ENCODE measurements at places on chromosomes 3 and 15.

GRCh38 chr3:174100744-174101143, 703.2 kb downstream of the NLGN1 start:
- DNase-seq = no peak

- no peak for DNase-seq
These were observed 94.3 kb upstream of the TLE3 start for GRCh38 chr15:70192041-70192440.

DNA sequence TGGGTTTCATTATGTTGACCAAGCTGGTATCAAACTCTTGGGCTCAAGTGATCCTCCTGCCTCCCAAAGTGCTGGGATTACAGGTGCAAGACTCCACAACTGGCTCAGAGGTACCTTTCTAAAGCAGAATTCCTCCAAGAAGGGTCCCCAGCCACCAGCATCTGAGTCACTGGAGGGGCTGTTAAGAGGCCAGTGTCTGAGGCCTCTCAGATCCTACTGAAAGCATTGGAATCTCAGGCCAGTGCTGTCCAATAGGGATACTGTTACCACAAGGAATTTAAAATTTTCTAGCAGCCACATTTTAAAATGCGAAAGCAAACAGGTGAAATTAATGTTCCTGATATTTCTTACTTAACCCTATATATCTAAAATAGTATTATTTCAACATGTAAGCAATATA, 1.3 kb downstream of the CAV3 start:
- no peak for DNase-seq

DNA sequence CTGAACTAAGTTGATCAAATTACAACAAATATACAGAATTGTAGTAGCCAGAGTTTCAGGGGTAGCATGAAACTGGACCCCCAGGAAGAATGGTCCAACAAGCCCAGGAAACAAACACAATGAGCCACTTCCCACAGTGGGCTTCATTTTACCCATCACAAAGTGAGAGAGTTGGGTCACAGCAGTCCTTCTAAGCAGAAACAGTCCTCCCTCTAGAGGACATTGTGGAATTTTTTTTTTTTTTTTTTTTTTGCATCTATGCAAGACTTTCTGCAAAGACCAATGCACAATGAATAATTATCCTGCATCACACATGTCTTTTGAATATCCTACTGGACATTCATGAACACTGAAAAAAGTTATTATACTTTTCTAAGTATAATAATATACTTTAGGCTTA, 73.8 kb upstream of the ATP13A5 start:
- no peak for DNase-seq

DNA sequence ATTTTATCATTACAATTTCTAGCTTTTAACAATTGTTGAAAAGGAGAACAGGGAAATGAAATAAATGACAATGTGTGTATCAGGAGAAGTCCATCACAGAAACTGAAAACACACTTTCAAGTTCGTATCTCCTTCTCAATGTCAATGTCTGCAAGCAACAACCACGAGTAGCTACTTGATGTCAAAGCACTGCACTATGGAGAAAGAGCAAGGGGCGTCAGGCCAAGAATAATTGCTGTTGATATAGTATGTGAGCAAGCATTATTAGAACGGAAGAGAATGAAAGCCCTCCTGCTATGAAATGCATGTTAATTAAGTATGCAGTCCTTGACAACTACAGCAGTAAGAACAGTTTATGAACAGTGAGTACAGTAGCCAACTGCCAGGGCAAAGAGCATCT, 1250.1 kb downstream of the ZPLD1 start:
- no peak for DNase-seq

GRCh38 chr15:99983171-99983885, 250.1 kb upstream of the LYSMD4 start:
- no peak for DNase-seq

GRCh38 chr15:78969687-78970349, 25.0 kb upstream of the CTSH start:
- no peak for DNase-seq

- no peak for DNase-seq
These were observed 10.6 kb downstream of the PARP14 start for GRCh38 chr3:122691195-122691594.

DNA sequence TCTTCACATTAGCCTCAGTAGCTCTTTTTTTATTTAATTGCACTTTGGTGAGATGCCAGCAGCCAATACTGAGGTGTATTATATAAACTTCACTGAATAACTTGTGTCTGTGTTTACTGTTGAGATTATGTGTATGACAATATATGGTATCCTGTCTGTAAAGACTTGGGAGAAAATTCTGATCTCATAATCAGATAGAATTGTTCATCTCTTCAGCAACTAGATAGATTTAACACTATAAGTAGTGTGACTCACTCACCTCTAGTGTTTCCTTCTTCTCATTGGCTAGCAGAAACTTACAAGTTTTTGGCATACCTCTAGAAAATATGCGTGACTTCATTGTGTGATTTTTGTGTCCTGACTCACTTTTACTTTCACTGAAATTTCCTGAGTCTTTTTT, 67.6 kb upstream of the TGFBR2 start:
- no peak for DNase-seq

DNA sequence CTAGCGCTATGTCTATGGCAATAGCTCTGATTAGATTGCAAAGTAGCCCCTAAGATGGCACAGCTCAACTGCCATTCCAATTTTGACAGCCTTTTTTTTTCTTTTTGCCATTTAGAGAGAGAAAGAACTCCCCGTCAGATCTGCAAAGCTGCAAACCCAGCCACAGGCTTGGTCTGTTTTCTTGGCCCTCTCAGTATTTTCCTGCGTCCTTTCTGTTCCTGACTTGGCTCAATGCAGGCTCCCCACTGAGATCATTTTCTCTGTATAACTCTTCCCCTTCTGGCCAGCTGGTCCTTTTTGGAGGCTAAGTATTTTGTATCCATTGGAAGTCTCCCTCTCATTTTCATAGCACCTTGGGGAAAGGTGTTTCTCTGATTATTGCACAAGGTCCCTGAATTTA, 386.7 kb downstream of the UNC13C start:
- no peak for DNase-seq

DNA sequence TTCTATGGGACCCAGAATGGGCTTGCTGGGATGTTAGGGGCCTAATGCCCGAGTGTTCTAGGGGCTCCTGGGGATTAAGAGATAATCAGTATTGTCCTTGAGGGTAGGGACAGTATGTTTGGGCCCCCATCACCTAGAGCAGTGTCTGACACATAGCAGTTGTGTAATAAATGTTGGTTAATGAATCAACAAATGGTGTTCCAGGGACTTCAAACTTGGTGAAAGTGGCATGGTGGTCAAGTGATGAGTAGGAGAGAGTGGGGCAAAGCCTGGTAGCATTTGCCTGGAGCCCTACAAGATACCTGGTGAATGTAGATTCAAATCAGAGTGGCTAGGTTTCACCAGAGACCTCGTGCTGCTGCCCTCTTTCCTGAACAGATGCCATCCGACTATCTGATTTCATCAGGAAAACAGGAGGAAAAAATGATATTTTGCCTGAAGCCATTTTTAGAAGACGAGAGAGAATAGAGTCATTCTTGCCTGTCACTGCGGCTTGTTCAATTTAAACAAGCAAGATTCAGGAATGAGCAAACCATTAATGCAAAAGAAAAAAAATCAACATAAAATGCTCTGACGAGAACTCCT, 117.3 kb downstream of the RPL22L1 start:
- DNase-seq = no peak

GRCh38 chr3:135301670-135302069, 506.6 kb downstream of the EPHB1 start:
- no peak for DNase-seq

DNA sequence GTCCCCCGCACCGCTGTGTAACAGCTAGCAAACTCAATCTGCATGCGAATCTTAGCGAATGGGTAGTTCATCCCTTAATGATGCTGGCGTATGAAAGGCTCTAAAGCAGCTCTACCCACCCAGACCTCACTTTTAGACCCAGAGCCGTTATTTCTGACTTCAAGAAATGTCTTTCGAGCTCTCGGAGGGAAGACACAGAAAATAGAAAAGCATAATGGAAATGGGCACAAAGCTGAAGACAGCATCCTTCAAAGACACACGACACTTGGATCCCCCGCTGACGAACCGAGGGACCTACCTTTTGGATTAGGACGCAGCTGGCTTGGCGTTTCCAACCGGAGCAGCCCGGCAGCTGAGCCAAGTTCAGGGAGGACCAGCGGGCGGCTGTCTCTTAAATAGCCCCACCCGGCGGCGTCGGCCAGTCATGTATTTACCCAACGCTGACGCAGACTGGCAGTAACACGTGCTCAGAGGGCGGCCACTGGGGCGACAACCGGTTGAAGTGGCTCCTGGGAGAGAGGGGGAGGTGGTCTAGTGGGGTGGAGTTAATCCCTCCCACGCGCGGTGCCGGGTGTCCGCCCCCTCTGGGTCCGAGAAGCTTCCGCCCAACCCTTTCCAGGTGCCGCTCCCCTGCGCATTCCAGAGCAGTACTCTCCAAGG, 1.5 kb downstream of the CCK start:
- peak; percentile 2 for DNase-seq

- DNase-seq = no peak
These were observed 85.9 kb upstream of the SYNPR start for GRCh38 chr3:63192248-63192647.

GRCh38 chr3:142259359-142259758, 34.0 kb upstream of the GK5 start:
- DNase-seq = no peak

DNA sequence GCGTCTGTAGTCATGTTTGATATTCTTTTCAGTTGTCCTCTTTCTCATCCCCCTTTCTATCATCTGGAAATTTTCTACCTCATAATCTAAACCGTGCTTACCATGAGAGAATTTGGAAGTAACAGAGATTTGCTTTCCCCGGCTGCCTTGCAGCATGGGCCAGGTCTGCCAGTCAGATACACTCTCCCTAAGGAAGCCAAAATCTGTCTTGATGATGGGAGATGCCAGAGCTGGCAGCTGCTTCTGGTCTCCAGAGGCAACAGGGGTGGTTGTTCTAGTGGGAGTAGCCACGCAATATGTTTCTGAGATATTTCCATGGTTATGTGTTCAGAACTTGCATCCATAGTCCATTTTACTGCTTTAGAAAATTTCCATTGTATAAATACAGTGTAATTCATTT, 218.9 kb upstream of the RORA start:
- no peak for DNase-seq

DNA sequence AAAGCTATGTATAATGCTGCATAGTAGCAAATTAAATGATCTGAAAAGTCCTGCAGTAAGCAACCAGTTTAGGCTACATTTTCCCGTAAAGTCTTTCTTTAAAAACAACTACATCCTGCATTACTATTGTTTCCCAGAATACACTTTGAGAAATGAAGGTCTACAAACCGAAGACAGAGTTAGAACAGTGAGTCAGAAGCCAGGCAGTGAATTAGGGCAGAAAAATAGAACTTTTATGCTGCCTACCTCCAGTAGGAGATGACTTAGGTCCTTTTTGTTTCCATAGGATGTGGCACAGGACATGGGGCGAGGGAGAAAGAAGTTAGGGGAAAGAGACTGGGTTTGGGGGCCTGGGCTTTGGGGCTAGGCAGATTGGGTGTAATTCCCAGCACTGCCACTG, 127.3 kb downstream of the PPM1L start:
- no peak for DNase-seq

- no peak for DNase-seq
These were observed 19.1 kb upstream of the EPB42 start for GRCh38 chr15:43239732-43240491.

DNA sequence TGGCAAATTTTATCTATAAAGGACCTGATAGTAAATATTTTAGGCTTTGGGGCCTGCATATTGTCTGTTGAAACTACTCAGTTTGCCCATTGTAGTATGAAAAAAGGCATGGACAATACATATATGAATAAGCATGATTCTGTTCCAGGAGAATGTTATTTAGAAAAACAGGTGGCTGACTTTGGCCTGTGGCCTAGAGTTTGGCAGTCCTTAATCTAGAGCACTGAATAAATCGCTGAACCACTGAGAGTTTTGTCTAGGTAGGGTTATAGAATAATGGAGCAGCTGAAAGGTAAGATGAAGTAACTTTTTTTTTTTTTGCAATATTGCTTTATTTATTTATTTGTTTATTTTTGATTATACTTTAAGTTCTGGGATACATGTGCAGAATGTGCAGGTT, 75.0 kb downstream of the LRRC49 start:
- DNase-seq = no peak

- DNase-seq = no peak
These were observed 227.6 kb upstream of the MME start for GRCh38 chr3:154852515-154852914.

- no peak for DNase-seq
These were observed 4.1 kb downstream of the C15orf62 start for GRCh38 chr15:40773902-40774301.

DNA sequence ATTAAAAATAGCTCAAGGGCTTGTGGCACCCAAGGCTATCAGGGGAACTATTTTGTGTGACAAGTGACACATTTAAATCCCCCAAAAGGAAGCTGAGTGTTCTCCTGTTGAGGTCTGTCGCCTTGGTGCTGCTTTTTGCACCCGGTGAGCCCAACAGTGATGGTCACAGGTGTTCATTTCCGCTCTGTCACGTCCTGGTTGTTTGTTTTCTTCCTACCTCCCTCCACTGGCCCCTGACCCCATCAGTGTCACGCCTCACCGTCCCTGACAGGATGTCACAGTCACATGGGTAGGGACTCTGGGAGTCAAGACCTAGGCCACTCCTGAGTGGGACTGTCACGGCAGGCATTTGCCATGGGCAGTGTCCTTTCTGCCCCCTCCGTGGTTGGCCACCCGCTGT, 11.2 kb downstream of the SLCO3A1 start:
- DNase-seq = no peak

- no peak for DNase-seq
These were observed 4.1 kb upstream of the EOMES start for GRCh38 chr3:27726240-27726639.

DNA sequence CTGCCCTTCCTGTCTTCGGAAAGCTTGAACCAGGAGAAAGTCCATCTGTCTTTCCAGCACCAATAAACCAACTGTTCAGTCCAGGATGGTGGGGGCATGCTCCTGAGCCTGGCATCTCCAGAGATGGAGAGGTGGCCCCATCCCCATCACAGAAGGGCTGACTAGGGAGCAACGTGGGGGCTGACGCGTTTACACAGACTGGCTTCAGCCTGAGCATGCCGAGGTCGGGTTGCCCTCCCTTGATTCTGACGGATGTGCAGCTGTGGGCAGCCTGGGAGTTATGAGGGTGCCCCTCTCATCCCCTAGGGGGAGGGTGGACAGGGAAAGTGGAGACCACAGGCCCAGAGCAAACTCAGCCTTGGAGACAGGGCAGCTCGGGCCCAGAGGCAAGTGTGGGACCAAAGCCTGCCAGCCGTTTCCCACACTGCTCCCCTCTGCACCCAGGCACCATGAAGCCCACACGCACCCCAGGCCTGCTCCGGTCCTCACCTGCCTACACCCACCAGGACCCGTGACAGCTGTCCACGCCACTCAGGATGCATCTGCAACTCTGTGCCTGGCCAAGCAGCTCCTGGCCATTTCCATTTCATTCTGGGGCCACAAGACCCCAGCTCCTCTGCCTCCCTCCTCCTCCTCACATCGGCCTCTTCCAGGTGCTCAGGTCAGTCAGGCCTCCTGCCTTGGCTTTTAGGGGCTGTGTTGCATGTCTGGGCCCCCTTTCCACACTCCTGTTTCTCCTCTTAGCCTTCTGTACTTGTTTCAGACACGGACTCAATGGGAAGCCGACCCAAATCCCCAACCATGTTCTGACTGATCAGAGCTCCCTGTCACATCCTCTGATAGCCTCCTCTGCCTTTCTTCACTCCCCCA, 48.2 kb upstream of the SLC41A3 start:
- no peak for DNase-seq

GRCh38 chr15:93088200-93088980, 621 bp downstream of the RGMA start:
- DNase-seq = peak; percentile 16
